ENCODE measurements at places on chromosomes 12 and 14. TPM values are rescaled to one million over a fixed set of nuclear protein-coding genes. Genes with fewer than 3 reads are reported as not detected.

Gene CEP128
- 14.5 TPM for total RNA-seq

Gene HEATR5A
- total RNA-seq = 14.5 TPM

Gene IGFBP6
- 204 TPM for total RNA-seq

Gene CNTN1
- 3.1 TPM for total RNA-seq

Gene TAPBPL
- total RNA-seq = 14.5 TPM

Gene FOXG1
- total RNA-seq = not detected

Gene OTUB2
- total RNA-seq = 1.8 TPM

Gene TAS2R43
- 8.6 TPM for total RNA-seq

Data from body of pancreas (tissue), 4 donors.